ENCODE measurements at places on chromosomes 1 and 21. TPM values are rescaled to one million over a fixed set of nuclear protein-coding genes. Genes with fewer than 3 reads are reported as not detected.

Gene TFAP2E
- 1.6 TPM for total RNA-seq

Gene PIGP
- total RNA-seq: 23.4 TPM

Gene RRP15
- 18.6 TPM for total RNA-seq

Gene DTL
- 0.80 TPM for total RNA-seq

Gene MYOC
- total RNA-seq: 4.0 TPM

GRCh38 chr1:151756291-151756690 lies 7.0 kb downstream of the MRPL9 start:
- H3K27me3 ChIP-seq: no peaks in the 10 kb centered on the region
- H3K4me1 ChIP-seq: no peaks in the 10 kb centered on the region
- DNase-seq: no peak
- no peaks in the 10 kb centered on the region for H3K36me3 ChIP-seq
- no peak overlapping the region for H3K4me3 ChIP-seq

GRCh38 chr1:186099336-186100104 lies 275.5 kb downstream of the TPR start:
- H3K27ac ChIP-seq: no peak overlapping the region
- H3K36me3 ChIP-seq: no peaks in the 10 kb centered on the region
- no peaks in the 10 kb centered on the region for H3K27me3 ChIP-seq
- H3K4me1 ChIP-seq: no peaks in the 10 kb centered on the region

DNA sequence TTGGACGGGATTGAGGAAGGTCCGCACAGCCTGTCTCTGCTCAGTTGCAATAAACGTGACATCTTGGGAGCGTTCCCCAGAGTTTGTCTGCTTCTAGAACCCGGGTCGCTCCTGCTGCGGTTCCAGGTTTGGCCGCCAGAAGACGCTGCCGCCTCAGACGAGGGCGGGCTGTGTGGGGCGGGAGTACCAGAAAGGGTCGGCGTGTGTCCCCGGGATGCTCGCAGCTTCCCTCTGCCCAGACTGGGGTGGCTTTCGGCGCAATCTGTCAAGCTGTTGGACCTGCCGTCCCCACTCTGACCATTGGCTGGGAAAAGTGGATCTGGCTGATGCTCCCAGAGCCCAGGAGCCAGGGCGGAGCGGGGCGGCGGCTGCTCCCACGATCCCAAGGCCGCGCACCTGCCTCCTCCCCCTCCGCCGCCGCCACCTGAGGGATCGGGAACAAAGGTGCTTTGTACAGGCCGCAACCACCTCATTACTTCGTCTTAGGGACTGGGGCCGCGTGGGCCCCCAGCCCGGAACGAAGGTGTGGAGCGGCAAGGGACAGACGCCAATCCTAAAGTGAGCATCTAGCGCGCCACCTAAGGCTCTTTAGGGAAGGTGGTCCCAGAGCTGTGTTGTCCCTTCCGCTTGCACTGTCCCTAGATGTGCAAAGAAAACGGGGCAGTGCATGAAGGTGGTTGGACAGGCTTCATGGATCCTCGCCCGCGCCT lies 683 bp upstream of the EFNA4 start:
- no peaks in the 10 kb centered on the region for H3K27me3 ChIP-seq
- peak; percentile 52 for DNase-seq
- no peaks in the 10 kb centered on the region for H3K36me3 ChIP-seq
- H3K4me1 ChIP-seq: peaks cover 7% of the 10 kb centered on the region
- H3K27ac ChIP-seq: peak overlapping the region; percentile 81

DNA sequence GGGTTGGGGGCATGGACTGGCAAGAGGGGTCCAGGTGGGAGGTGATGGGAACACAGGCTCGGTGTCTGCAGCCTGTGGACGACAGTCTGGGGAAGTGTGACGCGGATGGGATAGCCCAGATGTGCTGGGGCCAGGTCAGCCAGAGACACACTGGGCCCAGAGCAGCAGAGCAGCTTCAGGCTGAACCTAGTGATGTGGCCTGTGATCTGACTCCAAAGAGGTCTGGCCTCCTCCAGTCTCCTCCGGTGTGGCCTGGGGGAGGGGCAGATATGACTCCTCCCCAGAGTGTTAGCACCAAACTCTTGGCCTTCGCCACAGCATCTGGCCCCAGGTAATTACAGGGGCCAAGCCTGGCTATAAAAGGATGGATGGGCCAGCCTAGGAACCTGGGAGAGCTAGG lies 13.5 kb downstream of the EFNA3 start:
- no peak overlapping the region for H3K4me3 ChIP-seq
- DNase-seq: no peak
- no peaks in the 10 kb centered on the region for H3K36me3 ChIP-seq
- no peak overlapping the region for H3K27ac ChIP-seq

- peak; percentile 84 for DNase-seq
- H3K27me3 ChIP-seq: no peaks in the 10 kb centered on the region
- peak overlapping the region; percentile 67 for H3K4me3 ChIP-seq
- H3K27ac ChIP-seq: peak overlapping the region; percentile 79
Observed at GRCh38 chr1:227946624-227947385, 927 bp downstream of the WNT9A start.

DNA sequence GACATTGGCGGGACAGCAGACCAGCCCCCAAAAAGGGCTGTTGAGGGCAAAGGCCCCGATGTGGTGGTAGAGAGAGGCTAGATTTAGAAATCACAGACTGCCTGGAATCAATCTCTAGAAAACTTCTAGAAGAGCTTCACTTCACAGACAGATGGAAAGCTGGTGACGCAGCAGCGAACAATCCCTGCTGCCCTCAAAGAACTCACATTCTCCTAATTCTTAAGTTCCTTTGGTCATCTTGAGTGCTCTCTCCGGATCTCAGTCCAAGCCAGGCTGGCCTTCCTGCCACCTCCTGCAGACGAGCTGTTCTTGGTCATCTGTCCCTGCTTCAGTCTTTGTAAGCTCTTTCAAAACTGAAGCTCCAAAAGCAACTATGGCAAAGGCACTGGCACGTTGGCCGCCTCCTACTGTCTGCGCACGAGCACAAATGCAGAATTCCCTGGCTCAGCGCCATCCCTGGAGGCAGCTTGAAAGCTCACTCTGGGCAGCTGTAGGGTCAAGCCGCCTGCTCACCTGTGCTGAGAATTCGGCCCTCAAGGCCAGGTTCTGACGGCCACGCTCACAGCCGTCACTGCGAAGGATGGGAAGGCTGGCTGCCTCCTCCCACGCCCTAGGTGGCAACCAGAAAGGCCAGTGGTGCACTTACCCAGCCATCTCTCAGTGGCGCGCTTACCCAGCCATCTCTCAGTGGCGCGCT lies 110.6 kb downstream of the NPHP4 start:
- H3K4me3 ChIP-seq: no peak overlapping the region
- H3K27ac ChIP-seq: no peak overlapping the region
